ENCODE measurements at places on chromosomes 5 and 9. TPM values are rescaled to one million over a fixed set of nuclear protein-coding genes. Genes with fewer than 3 reads are reported as not detected.
A peak's percentile ranks its signal among the peaks of the same experiment; 100 is the strongest.

GRCh38 chr5:141716009-141716408, 34.0 kb upstream of the ARAP3 start:
- DNase-seq, result peak; percentile 36

- DNase-seq, result peak; percentile 45
Measured at GRCh38 chr5:142810743-142811290, 40.6 kb downstream of the ARHGAP26 start.

GRCh38 chr5:66164044-66164790, 20.1 kb downstream of the SREK1 start:
- DNase-seq, result no peak

Gene CDKN2B
- total RNA-seq, result not detected

Gene SLC31A1
- 14.7 TPM for total RNA-seq

Gene PTGES2
- total RNA-seq, result 120 TPM

Gene ABO
- not detected for total RNA-seq

Gene KDM4C
- 1.8 TPM for total RNA-seq

Measured in MG63 (cell line).